ENCODE measurements at places on chromosomes 4 and X.

DNA sequence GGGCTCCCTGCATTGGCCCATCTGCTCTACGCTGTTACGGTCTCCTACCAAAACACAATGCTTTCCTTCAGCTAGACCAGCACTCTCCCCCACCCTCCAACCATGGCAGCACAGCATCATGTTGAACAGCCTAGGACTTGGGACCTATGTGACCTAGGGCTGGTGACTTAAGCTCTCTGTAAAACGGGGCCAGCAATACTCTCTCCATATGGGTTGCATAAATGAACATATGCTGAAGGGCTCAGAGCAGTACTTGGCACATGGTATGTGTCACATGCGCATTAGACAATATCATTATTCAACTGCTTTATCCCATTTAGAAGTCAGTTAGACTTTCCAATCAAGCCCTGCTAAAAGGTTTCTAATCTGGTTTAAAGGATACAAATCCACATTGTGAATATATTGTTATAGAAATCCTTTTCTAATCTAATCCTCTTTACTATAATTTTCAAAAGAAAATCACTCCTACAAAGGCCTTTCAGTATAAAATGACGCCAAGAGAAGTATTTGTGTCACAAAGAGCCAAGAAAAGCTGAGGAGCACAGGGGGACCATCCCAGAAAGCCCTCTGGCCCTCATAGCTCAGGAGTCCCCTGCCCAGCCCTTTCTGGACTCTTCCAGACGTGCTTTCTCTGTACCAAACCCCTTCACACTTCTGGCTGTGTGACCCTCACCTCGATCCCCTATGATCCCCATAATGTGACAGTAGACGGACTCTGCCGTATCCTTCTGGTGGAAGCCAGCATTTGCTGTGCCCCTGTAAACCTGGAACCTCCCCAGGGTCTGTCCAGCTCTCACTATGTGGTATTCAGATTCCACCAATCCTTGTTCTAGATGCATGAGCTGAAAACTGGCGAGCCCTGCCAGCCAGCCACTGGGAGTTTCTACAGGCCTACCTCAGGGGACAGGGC, 42.3 kb downstream of the NSG1 start:
- DNase-seq: no peak

GRCh38 chr4:173860094-173860493, 330.1 kb upstream of the HAND2 start:
- no peak for DNase-seq

- DNase-seq: no peak
These were observed 380.6 kb upstream of the MAGEB2 start for GRCh38 chrX:29834764-29835163.

DNA sequence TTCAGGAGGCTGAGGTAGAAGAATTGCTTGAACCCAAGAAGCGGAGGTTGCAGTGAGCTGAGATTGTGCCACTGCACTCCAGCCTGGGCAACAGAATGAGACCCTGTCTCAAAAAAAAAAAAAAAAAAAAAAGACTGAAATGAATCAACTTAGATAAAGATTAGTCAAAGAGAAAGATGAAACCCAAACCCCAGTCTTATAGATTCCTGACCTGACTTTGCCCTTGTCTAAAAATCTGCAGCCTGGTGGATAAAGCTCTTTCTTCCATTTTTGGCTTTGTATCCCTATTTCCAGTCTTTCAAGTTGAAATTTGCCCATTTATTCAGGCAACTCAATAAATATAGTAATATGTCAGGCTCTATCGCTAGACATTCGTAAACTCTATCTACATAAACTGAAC, 39.3 kb upstream of the SPINK2 start:
- DNase-seq: no peak

DNA sequence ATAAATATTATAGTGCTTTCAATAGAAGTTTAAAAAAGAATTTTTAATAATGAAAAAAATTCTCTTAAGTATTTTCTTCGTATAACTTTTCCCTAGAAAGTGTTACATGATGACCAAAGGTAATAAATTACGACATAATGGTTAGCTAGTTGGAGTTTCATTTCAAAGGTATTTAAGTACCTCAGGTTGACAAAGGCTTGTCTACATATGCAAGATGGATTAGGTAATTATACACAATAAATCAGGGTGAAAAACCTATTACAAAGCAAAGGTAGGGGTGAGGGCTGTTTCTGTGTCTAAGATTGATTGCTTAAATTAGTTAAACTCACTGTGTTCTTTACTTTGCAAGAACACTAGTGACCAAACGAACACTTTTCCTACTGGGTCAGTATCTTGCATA, 508.5 kb upstream of the FAT1 start:
- no peak for DNase-seq

GRCh38 chr4:103197765-103198110, 405 bp downstream of the CENPE start:
- DNase-seq: no peak

GRCh38 chrX:55867181-55867651, 149.7 kb downstream of the RRAGB start:
- DNase-seq: no peak

Measured in activated CD4-positive, CD25-positive, alpha-beta regulatory T cell (primary cell).